ENCODE measurements at places on chromosomes 13 and 19. TPM values are rescaled to one million over a fixed set of nuclear protein-coding genes. Genes with fewer than 3 reads are reported as not detected.

DNA sequence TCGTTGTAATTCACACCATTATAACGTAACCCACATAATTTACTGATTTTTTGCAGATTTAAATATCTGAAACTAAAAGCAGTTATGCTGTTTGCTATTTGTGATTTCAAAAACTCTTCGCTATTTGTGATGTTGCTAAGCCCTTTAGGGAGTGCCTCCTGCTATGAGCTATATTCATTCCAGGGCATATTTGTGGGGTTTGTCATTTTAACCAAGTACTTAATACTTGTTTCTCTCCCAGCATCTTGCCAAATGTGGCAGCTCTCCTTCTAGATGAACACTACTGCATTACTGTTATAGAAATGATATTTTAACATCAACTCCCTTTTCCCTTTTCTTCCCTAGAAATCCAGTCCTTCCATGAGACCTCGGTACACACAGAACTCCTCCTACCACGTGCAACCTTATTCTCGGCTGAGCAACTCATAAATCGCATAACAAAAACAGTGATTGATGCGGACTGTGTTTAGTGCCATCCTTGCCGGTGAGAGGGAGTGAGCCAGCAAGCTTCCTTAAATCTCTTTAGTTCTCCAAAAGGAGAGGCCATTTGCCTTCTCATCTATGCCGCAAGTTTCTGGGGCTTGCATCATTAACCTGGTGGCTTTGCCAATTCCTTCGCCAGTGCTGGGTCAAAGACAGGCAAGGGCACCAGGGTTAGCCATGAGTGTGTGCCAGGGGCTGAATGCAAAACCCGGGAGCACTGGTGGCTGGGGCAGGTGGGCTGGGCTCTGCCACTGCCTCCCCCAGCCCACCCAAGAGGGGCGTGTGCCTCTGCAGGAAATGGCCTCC is 33.4 kb downstream of the RFX2 start:
- DNase-seq: no peak

- DNase-seq: no peak
Measured at GRCh38 chr13:96214824-96215445, 125.0 kb downstream of the HS6ST3 start.

Gene IQCN
- total RNA-seq: 1.5 TPM

DNA sequence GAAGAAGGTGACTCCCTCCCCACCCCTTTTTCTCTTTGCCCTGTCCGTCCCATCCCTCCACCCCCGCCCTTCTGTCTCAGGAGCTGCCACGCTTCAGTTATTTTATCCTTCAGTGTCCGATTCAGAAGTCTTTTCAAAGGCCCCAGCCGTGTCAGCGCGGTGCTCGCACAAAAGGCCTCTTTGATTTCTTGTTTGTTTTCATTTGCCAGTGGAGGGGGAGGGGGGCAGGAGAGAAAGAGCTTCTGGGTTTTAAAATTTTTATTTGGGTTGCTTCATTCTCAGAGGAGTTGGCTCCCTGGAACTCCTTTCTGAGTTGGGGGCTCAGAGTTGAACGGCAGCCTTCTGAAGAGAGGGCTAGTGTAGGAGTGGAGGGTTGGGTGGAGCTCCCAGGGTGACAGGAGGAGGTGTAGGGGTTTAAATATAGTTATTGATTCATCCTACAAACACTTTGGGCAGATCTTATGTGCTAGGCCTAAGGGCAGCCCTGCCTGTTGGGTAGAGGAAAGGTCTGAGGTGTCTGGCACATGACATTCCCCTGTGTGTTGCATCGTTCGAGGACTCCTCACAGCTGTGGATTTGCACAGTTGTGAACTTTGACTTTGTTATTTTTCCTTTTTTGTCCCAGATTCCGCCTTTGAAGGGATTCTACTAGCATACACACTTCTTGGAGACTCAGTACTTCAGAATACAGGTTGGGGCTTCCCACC is 36.8 kb downstream of the NFIX start:
- no peak for DNase-seq

Gene CYP4F12
- total RNA-seq: 3.1 TPM

Gene CGB1
- not detected for total RNA-seq

DNA sequence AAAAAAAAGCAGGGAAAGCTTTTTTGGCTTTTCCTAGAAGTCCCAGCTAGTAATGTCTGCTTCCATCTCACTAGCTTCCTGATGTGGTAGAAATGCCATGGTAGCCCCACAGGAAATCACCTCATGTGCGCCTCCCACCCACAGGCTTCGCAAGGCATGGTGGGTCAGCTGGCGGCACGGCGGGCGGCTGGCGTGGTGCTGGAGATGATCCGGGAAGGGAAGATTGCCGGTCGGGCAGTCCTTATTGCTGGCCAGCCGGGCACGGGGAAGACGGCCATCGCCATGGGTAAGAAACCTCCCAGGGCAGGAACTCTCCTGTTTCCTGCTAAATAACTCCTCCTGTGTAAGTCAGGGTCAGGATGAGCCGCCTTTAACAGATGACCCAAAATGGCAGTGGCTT is 10.4 kb downstream of the RUVBL2 start:
- DNase-seq: no peak

DNA sequence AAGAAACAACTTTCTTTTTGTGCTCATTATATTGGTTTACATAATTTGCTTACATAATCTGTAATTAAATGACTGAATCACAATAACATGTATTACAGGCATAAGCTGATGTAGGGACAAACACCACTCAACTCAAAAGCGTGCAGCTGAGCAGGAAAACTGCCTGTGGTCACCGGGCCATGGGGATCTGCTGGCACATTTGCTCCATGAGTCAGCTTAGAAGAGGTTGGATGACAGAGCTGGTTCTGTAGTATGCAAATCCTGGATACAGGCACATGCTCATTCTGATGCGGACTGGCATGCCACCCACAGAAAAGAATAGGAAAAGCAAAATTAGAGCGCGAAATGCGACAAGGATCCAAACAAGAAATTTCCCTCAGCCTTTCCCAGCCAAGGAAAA is 128.6 kb downstream of the USP12 start:
- no peak for DNase-seq

- DNase-seq: no peak
Measured at GRCh38 chr19:8034178-8034525, 18.4 kb upstream of the CCL25 start.

- no peak for DNase-seq
Measured at GRCh38 chr13:73325723-73326558, 267.1 kb downstream of the KLF5 start.

Data from right atrium auricular region (tissue), 2 donors.